EH (cell line): ENCODE measurements at places on chromosomes 3 and 15.

GRCh38 chr3:82509951-82510603 is 748.6 kb upstream of the GBE1 start:
- DNase-seq = no peak

- no peak for DNase-seq
Observed at GRCh38 chr3:161177991-161178390, 43.1 kb upstream of the NMD3 start.

DNA sequence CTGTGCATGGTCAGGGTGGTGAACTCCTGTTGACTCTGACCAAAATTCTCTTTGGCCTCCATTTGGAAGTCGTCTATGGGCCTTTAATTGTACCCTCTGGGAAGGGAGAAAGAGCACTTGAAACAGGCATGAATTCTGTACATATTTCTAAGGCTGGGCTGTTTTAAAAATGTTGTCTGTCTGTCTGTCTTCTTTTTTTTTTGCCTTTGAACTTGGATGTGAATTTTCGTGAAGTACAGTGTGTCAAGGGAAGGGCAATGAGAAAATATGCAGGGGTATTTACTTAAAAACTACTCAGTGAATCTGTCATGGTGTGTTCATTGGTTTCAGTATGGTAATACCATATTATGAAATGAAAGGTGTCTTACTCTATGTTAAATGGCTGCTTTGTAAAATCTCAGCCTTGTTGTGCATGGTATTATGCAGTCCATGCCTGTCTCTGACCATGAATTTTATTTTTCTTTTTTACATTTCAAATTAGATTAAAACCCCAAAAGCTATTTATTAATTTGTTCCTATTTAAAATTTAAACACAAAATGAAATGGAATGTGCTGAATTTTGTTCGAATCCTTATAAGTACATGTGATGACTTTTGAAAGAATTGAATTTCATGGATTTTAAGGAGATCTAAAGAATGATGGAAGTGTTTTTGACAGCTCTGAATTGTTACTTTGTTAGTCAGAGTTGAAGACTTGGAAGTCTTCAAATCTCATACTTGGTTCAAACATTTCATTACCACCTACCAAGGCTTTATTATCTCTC is 51.1 kb downstream of the RARB start:
- peak; percentile 75 for DNase-seq

DNA sequence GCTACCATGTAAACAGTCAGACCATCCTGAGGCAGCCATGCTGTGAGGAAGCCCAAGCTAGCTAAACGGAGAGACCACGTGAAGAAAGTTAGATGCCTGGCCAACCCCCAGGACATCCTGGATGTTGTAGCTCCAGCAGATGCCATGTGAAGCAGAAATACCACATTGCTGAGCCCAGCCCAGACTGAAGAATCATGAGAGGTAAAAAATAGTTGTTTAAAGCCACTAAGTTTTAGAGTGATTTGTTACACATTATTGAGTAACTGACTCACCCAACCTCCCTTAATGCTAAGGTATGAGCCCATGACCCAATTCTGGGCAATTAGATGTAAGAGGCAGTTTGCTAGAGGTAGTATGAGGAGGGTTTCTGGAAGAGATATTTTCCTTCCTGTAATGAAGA is 200.5 kb downstream of the THRB start:
- no peak for DNase-seq

- no peak for DNase-seq
Observed at GRCh38 chr3:121430664-121431215, 115.0 kb downstream of the POLQ start.

DNA sequence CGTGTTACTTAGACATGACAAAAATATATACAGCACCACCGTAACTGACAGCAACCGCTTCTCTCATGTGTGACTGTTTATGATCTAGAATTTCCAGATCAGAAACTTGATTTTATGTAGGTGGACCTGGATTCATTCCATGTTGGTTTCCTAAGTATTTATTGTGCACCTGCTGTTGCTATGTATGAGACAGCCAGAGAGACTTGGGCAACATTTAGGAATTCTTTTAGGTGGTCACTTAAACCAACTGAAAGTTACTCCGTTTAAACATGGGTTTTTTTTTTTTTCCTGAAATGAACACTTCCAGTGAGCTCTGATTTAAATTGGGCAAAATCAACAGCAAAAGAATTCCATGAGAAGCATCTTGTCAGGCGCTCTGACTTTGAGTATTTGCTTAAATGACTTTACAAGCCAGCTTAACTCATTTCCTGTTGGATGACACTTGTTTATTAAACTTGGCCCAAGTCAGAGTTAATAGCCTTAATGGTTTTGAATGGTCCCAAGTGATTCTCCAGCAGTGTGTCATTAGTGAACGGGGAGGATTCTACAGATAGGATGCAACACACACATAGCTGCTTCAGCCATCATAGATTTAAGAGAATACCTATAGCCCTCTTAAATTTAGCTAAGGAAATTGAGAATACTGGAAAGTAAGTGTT is 31.8 kb downstream of the MITF start:
- peak; percentile 94 for DNase-seq

- peak; percentile 51 for DNase-seq
Observed at GRCh38 chr3:108051005-108051404, 39.8 kb downstream of the CD47 start.

DNA sequence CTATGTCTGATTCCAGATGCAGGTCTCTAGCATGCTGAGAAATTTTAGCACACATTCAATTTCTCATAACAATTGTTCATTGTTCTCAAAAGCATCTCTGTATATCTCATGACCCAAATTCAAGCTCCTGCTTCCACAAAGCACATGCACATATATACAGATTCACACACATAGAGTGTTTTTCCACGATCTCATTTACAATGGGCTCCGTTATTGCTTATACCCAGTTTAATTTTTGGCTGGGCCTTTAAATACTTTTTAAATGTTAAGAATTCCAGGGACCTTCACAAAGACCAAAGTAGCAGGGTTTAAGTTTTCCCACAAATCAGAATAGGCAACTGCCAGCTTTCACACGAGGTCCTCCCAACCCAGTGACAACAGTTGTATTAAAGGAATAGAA is 333.5 kb upstream of the SEMA6D start:
- no peak for DNase-seq

DNA sequence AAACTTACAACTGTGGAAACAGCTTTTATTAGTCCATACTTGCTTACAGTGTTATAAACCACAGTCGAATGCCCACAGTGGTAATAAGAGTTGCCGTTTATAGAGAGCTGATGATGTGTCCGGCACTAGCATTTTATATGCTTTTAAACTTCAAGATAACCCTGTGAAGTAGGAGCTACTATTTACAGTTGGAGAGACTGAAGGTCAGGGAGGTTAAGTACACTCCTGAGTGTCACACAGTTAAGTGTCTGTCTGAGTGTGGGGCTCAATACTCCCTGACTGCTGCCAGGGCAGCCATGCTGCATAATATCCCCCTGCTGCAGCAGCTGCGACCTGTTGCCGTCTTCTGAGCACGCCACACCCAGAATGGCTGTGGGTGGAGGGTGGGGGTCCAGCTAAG is 89.9 kb upstream of the TNFAIP8L3 start:
- no peak for DNase-seq

DNA sequence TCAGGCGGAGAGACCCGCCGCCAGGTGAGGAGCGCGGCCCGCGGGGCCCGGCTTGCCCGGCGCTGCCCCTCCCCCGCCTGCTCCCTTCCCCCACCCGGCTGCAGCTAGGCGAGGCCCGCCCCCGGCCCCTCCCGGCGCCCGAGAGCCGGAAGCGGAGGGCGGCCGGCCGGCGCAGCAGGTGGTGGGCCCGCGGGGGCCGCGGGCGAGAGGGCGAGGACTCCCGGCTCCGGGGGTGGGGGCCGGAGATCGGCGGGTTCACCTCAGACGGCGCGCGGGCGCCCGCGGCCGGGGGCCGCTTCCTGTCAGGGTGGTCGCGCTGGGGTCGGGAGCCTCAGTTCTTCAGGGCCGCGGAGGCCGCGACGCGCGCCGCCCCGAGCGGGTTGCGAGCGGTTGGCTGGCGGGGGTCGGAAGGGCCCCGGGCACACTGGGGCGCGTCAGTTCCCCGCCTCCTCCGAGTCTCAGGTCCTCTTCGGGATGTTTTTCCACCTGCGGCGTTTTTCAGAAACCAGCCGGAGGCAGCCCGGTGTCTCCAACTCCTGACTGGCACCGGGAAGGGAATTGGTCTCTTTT is 395 bp downstream of the ZFAND6 start:
- DNase-seq = peak; percentile 41

GRCh38 chr15:93497291-93497690 is 408.3 kb upstream of the RGMA start:
- DNase-seq = no peak

DNA sequence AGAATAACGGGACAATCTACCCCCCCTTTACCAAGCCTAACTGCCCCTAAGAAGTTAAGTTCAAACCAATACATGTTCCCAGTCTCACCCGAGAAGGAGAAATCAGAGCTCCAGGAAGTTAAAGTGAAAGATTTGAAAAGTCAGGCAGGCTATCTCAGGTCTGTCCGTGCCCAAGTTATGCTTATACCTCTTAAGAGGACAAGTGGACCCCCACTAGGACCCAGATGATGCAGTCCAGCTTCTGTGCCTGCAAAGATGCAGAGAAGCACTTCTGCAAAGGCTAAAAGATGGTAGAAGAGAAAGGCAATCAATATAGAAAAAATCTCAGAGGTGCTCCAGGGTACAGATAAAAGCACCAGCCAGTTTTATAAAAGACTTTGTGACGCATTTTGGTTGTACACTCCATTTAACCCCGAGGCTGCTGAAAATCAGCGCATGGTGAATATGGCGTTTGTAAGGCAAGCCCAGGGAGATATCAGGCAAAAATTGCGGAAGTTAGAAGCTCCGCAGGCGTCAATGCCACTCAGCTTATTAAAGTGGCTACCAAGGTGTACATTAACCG is 9.8 kb upstream of the SLC9C1 start:
- DNase-seq = peak; percentile 33

DNA sequence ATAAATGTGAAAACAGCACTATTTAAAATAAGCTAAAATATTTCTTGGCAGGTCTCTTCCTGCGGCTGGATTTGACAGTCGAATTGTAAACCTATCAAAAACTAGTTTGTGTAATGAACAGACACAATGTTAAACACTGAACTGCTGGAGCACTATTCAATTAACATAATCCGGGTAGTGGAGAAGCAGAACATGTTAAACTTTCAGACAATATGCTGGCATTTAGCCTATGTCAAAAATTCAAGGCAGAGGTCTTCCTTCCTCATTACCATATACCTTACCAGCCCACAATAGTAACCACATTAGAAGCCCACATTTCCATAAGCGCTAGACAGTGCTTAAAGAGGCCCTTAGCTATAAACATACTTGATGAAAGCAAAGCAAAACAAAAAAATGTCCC is 1042.9 kb downstream of the ROBO1 start:
- no peak for DNase-seq

DNA sequence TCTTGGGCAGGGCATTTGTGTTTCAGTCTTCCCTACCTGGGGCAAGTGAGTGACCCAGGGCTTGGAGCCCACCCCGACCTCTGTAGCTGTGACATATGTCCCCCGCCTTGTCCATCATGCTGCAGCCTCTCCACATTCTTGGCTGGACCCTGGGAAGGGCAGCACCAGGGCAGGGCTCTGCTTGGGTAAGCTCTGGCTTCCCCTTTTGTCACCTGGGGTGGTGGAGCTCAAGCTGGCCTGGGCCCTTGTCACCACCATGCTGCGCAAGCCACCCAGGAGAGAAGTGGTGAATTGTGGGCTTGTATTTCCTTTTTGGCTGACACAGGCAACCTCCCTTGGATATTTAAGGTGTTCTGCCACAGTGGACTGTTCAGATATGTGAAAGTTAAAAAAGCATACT is 29.3 kb downstream of the SPSB4 start:
- no peak for DNase-seq

- no peak for DNase-seq
Observed at GRCh38 chr3:123871946-123872345, 12.2 kb downstream of the MYLK start.

DNA sequence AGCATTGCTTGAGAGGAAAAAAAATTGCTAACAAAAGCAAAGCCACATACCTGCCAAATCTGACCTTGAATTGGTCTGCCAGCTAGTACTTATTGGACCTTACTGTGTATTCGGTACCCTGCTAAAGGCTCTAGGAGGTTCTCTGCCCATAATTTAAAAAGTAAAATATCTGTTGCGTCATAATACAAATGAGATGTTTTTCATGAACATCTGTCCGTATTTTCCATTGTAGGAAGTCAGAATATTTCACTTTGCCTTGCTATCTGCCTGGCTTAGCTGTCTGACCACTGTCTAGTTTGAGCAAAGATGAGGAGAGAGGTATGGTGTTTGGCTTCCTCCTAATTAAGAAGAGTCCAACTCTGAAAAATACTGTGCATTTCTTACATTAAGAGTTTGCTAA is 10.8 kb upstream of the C3orf20 start:
- no peak for DNase-seq

GRCh38 chr3:186277268-186277909 is 84.6 kb downstream of the DGKG start:
- DNase-seq = peak; percentile 75

DNA sequence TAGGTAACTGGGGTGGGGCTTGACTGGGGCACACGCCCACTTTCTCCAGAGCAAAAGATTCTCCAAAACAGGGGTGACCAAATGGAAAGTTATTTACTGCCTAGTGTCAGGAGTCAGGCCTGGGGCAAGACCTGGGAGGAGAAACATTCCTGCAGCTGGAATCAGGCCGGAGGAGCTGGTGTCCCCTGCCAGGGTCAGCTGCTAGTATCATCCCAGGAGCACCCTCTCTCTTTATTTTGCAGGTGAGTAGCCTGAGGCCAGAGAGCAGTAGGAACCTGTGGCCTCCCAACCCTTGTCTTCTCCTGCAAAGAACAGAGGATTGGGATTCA is 32.9 kb downstream of the DNAJB8 start:
- peak; percentile 43 for DNase-seq

DNA sequence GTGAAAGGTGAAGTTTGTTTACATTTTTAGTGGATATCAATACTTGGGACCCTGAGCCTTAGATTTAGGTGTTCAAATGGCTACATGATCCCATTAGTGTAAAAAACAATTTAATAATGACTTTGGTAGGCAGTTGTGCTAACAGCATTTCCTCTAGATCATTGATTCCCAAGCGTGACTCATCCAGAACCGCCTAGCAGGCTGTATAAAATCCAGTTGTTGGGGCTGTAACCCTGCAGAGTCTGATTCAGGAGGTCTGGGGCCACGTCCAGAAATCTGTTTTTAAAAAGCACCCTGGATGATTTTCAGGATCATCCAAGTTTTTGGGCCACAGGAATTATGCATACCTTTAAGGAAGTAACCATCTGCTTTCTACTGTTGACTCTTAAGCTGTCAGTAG is 156.4 kb downstream of the TP63 start:
- DNase-seq = peak; percentile 34

DNA sequence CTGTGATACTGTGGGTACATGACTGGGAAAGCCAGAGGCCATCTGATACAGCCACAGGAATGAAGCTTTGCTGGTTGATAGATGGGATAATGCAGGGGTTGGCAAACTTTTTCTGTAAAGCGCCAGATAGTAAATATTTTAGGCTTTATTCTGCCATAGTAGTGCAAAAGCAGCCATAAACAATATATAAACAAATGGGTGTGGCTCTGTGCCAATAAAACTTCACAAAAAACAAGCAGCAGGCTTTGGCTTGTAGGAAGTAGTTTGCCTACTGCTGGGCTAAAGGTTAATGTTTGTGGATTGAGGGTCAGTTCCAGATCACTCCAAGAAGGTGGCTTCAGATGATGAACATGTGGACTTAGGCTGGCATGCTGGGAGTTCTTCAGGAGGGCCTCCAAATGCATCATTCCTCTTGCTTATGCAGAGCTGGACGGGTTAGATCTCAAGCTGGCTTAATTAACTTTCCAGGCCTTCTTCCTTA is 305.7 kb downstream of the RPLP1 start:
- DNase-seq = peak; percentile 71
